ENCODE measurements at places on chromosomes 12 and 14. TPM values are rescaled to one million over a fixed set of nuclear protein-coding genes. Genes with fewer than 3 reads are reported as not detected.

CLEC2B gene
- total RNA-seq: 25.2 TPM

FMNL3 gene
- total RNA-seq: 29.4 TPM

PLCZ1 gene
- not detected for total RNA-seq

- peak; percentile 59 for DNase-seq
These were observed 95.2 kb upstream of the PCED1B start for GRCh38 chr12:46983959-46984841.

DNA sequence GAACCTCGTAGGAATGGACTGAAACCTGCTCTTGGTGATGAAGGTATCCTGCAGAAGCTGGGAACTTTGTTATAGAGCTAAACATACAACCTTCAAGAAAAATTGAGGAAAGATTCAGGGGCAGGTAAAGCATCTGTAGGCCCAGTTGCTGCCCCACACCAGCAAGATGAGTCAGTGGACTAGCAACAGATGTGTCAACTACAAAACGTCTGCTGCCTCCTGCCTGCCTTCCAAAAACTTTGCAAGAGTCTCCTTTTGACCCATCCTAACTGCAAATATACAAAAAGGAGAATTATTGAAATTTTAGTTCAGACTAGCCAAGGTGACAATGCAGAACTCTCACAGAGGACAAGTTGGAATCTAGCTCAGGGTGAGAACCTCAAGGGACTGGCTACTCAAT, 60.9 kb upstream of the TMTC1 start:
- no peak for DNase-seq

- DNase-seq: no peak
These were observed 62.4 kb downstream of the ANO2 start for GRCh38 chr12:5882511-5883190.

- DNase-seq: no peak
These were observed 142.8 kb upstream of the FLRT2 start for GRCh38 chr14:85387181-85387580.

GRCh38 chr12:103758310-103759089, 82.5 kb downstream of the NT5DC3 start:
- DNase-seq: peak; percentile 59

DNA sequence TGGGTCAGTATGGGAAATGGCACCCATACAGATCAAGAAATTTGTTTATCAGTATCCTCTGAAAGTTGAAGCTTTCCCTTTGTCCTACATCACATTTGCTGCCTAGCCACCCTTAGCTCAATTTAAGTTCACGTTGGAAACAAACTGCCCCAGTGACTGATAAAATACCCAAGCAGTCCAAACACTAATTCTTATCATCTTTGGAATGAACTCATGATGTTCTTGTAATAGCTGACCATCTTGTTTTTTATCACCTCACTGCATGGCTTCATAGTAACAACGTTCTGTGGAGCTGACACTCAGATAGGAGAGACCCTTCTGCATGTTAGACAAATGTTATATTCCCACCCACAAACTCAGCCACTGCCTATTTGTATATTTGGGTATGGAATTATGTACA, 93.4 kb downstream of the GPR135 start:
- no peak for DNase-seq

DNA sequence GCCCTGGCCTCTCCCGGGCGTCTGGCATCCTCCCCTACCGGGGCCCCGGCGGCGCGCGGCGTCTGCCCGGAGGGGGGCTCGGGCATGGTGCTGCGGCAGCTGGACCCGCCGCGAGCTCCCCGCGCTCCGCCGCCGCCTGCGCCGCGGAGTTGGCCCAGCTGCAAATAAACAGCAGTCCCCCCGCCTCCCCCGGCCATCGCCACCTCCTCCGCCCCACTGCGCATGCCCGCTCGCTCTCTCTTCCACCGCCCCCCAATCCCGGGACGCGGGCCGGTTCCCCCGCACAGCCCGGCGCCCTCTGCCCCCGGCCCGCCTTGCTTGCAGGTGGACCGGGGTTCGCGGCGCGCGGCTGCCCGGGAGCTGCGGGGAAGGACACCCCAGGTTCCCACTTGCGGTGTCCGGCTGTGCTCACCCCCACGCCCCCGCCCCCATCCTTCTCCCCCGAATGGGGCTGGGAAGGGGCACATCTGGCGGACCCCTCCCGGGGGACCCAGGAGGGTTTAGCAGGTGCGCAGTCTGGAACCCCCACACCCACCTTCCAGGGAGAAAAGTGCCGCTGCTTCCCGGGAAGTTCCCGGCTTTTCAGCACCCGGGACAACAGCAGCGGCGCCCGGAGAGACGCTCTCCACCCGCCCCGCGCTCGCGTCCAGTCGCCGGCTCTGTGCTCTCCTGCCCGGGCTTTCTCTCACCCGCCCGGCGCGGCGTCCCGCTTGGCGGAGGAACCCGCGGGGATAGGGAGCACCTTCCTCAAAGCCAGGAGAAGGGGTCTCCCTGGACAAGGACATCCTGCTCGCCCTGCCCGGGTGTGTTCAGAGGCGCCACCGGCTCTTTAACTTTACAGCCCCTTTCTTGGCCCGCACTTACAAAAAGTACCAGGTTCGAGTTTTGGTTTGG, at the start of gene TMTC1:
TMTC1 (minus strand) TSS at position 170 of the 894 bp plus-strand sequence. CDS start 191 bp downstream, outside the sequence.
- peak; percentile 94 for DNase-seq

DNA sequence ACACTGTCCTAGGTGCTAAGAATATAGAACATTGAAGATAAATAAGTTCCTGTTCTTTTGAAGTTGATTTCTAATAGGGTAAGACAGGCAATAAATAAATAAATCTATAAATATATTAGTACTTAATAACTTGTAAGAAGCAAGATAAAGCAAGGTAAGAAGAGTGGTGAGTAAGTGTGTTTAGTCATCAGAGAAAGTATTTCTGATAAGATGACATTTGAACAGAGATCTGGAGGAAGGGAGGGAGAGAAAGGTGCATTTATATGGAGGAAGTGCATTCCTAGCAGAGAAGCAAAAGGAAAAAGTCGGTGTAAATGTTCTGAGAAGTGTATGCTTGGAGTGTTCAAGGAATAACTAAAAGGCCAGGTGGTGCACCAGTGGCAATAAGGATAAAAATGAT, 184.4 kb upstream of the GRIP1 start:
- DNase-seq: no peak

DNA sequence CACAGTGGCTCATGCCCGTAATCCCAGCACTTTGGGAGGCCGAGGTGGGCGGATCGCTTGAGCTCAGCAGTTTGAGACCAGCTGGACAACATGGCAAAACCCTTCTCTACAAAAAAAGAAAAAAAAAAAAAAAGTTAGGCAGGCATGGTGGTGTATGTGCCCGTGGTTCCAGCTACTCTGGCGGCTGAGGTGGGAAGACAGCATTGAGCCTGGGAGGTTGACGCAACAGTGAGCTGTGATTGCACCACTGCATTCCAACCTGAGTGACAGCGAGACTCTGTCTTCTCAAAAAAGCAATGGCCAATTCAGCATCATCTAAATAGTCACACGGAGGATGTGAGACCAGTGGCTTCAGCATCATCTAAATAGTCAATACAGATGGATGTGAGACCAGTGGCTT, 10.4 kb upstream of the SAMD4A start:
- DNase-seq: no peak

GRCh38 chr12:8078398-8078797, 3.7 kb upstream of the NECAP1 start:
- peak; percentile 40 for DNase-seq

DNA sequence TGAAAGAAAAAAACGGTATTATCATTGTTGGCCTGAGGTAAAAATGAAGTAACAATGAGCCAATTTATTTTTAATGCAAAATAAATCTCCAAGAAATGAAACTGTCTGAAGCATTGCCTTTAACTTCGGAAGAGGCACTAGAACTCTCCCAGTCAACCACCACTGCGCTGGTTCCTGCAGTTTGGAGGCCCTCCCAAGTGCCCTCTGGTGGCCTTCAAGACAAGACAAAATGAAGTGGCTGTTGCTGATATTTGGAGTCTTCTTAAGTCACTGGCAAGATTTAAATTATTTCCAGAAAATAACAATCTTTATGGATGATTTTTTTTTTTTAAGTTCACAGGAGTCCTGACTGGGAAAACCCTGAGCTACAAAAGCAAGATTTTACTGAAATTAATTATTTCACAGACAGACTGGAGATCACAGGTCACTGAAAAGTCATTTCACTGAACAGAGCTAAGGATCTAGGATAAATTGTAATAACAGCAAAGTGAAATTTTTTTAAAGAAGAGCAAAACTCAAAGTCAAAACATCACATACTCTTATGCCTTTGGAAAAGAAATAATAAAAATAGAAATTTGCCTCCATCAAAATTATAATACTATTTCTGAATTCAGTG, 58.2 kb downstream of the DICER1 start:
- peak; percentile 88 for DNase-seq

GRCh38 chr12:90084018-90084417, 375.4 kb upstream of the ATP2B1 start:
- no peak for DNase-seq

DNA sequence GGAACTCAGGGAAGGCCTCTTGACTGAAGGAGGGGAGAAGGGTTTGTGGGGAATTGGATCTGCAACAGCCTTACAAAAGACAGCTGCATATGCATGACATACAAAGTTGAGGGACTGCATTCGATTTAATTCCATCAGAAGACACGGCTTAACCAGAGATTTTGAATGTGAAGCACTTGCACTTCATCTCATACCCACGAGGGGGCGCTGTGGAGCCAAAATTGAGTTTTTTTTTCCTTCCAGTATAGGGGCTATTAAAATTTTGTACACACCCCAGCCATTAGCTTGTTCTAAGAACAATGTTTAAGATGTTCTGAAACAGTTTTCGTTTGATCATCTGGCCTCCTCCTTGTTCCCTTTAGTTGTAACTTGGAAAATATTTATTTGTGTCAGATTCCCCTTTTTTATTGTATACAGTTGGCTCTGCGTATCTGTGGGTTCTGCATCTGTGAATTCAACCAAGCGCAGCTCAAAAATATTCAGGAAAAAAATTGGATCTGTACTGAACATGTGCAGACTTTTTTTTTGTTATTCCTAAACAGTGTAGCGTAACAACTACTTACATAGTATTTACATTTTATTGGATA, 1.6 kb downstream of the SUDS3 start:
- peak; percentile 91 for DNase-seq

GRCh38 chr12:62873116-62873825, 61.7 kb downstream of the PPM1H start:
- no peak for DNase-seq
